Posterior vena cava (tissue), 2 donors: ENCODE measurements at places on chromosomes 7 and 10. TPM values are rescaled to one million over a fixed set of nuclear protein-coding genes. Genes with fewer than 3 reads are reported as not detected.

Gene IDI2
- total RNA-seq: not detected

GRCh38 chr10:108385963-108386362 is 1221.5 kb upstream of the SORCS1 start:
- DNase-seq: no peak

Gene OR2A1
- total RNA-seq: not detected

DNA sequence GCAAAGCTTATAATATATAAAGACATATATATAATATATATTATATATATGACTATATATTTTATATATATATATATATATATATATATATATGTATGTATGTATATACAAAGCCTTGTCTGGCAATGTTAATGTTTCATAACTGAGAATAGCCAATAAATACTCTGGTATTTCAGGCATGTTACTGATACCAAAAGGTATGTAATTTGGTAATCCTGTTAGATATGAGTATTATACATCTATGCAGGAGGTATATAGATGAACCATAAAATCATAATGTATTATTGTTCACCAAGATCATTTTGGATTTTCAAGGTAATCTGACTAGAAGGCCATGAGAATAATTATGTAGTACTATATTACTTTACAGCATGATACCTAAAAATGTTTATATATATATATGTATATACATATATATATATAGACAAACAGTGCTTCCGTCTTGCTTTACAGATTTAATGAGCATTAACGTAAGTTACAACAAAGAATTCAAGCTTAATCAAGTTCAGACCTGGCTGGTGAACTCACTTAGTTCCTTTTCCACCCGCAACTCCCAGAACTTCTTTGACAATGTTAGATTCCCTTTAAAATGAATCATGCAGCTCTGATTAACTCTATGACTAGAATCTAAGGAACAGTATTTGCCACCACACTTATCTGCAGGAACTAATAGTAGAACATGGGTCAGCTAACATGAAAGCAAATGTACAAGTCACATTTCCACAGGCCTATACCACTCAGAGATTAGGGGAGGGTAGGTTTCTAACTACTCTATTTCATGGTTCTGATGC is 82.7 kb downstream of the SLC25A13 start:
- no peak for DNase-seq

DNA sequence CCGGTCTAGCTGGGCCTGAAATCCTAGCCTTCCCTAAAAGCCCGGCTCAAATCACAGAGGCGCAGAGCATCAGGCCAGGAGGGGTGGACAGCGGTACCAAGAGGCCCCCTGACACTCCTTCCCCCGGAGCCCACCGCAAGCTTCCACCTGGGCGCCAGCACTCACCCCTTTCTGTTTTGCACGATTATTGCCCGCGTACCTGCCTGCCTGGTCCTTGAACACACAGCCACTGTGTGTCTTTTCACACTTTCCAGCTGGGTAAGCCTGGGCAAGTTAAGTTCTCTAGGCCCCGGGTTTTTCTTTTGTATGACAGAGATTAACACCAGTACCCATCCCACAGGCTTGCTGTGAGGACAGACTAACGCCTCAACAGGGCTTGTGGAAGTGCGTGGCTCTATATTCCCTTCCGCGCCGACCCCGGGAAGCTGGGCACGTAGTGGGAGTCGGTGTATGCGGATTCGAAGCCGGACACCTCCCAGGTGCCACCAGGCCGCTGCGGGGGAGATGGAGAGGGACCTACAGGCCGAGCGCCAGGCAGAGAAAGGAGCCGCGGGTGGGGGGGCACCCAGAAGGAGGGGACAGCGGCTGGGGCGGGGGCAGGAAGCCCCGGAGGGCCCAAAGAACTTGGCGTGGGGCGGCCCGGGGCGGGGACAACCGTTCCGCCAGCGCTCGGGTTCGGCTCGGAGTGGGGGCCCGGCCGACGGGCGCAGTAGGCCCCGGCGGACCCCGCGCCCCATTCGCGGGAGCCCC is 792 bp downstream of the ZNF746 start:
- peak; percentile 91 for DNase-seq

DNA sequence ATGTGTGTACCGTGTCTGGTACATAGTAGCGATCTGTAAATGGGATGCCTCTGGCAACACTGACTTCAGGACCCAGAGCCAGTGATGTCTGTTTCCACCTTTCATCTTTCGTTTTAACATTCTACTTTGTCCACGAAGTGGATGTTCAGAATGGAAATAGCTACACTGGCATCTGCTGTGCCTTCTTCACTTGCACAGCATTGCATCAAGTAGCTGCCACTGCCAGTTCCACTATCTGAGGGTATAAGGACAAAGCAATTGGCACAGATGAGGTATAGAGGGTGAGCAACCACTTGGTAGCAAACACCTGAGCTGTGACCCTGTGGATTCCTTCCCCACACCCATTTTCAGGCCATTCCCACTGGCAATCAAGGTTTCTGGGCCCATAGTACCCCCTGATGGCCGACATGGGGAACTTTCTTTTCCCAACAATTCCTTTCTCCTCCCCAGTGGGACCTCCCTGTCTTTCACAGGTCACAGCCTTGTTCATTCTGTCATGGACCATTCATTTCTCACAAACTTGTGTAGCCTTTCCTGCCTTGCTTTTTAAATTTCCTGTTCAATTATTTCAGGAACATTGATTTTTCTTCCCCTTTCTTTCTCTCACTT is 4.0 kb downstream of the ITGA8 start:
- no peak for DNase-seq

DNA sequence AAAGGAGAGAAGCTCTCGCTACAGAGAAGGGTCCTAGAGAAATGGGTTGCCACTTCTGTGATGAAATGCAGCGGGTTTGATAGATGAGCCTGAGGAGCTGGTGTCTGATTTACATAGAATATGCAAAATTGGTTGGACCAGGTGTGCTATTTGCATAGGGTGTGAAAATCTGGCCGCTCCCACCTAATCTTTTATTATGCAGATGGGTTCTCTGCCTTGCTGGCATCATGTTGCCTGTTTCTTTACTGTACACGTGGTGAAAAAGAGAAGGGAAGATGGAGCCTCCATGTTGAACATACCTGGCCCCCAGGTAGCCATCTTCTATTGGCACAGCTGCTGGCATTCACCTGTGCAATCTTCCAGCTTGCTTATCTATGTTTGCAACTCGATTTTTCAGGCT is 212.2 kb downstream of the ANKRD7 start:
- no peak for DNase-seq
